ENCODE measurements at places on chromosomes 3 and 15.

GRCh38 chr15:66815318-66815717, 113.3 kb downstream of the SMAD6 start:
- no peak for DNase-seq

DNA sequence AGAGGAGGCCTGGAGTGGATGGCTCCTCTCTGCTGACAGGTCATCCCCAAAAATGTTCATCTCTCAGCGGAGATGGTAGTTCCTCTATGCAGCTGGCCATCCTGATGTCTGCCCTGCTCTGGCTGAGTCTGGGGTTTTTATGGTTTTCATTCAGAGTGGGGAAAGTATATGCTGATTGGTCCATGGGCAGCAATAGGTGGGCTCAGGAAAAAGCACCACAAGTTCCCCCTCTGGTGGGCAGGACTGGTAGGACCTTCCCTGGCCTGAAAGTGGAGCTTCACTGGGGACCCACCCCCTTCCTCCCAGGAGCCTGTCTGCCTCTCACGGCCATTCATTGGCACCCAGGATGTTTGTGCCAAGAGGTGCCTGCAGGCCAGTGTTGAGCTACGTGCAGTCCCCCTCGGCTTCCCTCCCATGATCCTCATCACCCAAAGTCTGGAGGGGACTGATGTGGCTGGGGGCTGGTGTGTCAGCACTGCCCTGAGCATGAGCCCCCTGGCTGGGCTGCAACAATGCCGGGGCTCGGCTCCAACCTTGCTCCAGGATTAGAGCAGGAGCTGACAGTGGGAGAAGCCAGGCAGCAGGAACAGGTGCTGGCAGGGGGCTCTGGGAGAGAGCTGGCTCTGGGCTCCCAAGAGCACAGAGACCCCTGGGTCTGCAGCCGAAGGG, 13.1 kb upstream of the BLOC1S6 start:
- no peak for DNase-seq

DNA sequence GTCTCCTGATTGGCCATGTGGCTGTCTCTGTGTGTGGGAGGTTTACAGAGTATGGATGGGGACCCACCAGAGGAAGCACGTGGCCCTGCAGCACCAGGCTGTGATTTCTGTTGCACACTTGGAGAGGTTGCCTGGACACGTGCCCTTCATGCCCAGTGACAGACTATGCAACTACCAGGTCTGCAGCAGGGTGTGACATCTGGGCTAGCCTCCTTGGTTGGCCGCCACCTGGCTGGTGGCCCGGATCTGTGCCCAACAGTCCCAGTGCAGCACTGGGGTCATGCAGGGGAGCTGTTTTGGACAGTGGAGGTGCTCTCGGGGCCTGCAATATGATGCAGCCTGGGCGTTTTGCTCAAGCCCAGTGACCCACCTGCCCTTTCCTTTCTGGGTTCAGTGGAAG, 212.5 kb downstream of the UBE3A start:
- no peak for DNase-seq

DNA sequence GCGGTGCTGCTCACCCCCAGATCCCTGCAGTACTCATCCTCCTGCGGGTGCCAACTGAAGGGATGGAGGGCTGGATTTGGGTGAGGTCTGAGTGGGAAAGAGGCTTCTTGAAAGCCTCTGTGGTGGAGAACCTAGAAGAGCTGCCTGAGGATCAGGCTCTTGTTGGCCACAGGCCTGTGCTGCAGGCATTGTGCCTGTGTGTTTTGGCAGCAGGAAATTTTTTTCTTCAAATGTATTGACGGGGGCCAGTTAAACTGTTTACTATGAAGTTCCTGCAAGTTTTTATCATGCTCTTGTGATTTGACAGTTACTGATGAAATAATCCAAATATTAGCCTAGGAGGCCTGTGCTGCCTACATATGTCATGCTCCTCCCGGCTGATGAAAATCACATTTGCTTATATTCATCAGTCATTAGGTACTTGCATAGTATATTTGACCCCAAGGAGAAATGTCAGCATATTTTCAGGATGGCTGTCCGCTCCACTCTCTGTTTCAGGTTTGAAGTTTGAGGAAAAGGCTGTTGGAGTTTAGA, 103.1 kb downstream of the THSD4 start:
- DNase-seq = no peak

DNA sequence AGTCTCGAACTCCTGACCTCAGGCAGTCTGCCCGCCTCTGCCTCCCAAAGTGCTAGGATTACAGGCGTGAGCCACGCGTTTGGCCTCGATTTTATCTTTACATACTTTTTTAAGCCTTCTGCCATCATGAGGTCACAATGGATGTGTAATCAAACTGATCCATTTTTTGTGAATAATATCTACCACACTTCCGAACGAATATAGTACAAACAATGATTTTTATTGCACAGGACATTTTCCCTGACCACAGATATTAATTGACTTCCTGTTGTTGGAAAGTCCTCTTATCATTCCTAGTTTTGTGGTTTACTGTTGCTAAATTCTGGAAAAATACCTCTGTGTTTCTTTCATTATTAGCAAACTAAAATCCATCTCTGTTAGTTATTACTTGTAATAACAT, 68.9 kb downstream of the MINDY2 start:
- no peak for DNase-seq

- DNase-seq = no peak
Observed at GRCh38 chr3:140188285-140188684, 253.3 kb downstream of the CLSTN2 start.

GRCh38 chr15:91055548-91056331, 33.3 kb upstream of the VPS33B start:
- no peak for DNase-seq

- DNase-seq = no peak
Observed at GRCh38 chr3:79175870-79176269, 591.9 kb downstream of the ROBO1 start.

DNA sequence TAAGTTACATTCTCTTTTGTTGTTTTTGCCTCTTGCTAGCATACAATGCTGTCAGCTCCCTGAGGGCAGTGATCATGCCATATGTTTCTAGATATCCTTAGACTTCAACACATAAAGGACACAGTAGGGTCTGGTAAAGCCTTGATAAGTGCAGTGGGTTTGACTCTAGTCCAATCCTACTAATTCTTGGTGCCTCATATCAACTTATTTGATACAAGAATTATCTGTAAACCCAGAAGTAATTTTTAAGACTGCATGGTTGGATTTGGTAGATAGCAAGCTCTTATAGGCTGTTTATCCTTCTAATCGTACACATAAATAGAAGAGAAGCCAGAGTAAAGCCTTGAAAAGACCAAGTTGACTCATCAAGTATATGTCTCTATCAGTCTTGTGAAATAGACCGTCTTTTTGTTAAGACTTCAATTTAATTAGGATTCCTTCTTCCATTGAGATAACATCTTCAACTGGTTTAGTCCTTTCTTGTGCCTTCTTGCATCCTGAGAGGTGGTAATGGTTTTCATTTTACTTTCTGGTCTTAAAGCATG, 265.6 kb upstream of the CDIN1 start:
- no peak for DNase-seq

Data from activated CD8-positive, alpha-beta memory T cell treated with anti-CD3 and anti-CD28 coated beads for 4 hours (primary cell).